ENCODE measurements at places on chromosomes 4 and X. TPM values are rescaled to one million over a fixed set of nuclear protein-coding genes. Genes with fewer than 3 reads are reported as not detected.

KIF4A gene
- total RNA-seq = 11.5 TPM

OCIAD2 gene
- total RNA-seq = 17.5 TPM

GRPR gene
- not detected for total RNA-seq

ASB9 gene
- not detected for total RNA-seq

NUP62CL gene
- not detected for total RNA-seq

FHDC1 gene
- 0.16 TPM for total RNA-seq

HTR2C gene
- total RNA-seq = not detected

TRIML1 gene
- not detected for total RNA-seq

CFP gene
- total RNA-seq = 0.56 TPM

OPN1LW gene
- total RNA-seq = not detected

CXorf38 gene
- 12.7 TPM for total RNA-seq

MAGEA2 gene
- not detected for total RNA-seq

FOXR2 gene
- not detected for total RNA-seq

HERC5 gene
- 0.08 TPM for total RNA-seq

PTPN13 gene
- 14.1 TPM for total RNA-seq

PNCK gene
- total RNA-seq = not detected

ATP10D gene
- total RNA-seq = 8.5 TPM

TGIF2LX gene
- not detected for total RNA-seq

GTPBP6 gene
- 42.2 TPM for total RNA-seq

RHOXF1 gene
- not detected for total RNA-seq

DNAAF6 gene
- total RNA-seq = not detected

TLL1 gene
- 0.08 TPM for total RNA-seq

HSD17B11 gene
- total RNA-seq = 75.4 TPM

TMEM164 gene
- 20.2 TPM for total RNA-seq

SPANXA1 gene
- not detected for total RNA-seq

MED12 gene
- total RNA-seq = 19.0 TPM

GC gene
- total RNA-seq = not detected

PDGFRA gene
- total RNA-seq = 159 TPM

TCEAL8 gene
- 94.8 TPM for total RNA-seq

ZCCHC12 gene
- total RNA-seq = not detected

SLITRK4 gene
- 5.3 TPM for total RNA-seq

CT45A10 gene
- not detected for total RNA-seq

NHSL2 gene
- 0.78 TPM for total RNA-seq

SPANXN4 gene
- total RNA-seq = not detected

STK32B gene
- 0.52 TPM for total RNA-seq

MGST2 gene
- total RNA-seq = 26.8 TPM

CLCN4 gene
- 4.1 TPM for total RNA-seq

Measured in epithelial cell of alveolus of lung (primary cell).